Stimulated activated CD8-positive, alpha-beta memory T cell treated with anti-CD3 and anti-CD28 coated beads, Interleukin-4, amount 100 ng/mL, for 1 hour (primary cell): ENCODE measurements at places on chromosomes 6 and 20.

- DNase-seq, result no peak
These were observed 915 bp downstream of the TMEM63B start for GRCh38 chr6:44128020-44128917.

DNA sequence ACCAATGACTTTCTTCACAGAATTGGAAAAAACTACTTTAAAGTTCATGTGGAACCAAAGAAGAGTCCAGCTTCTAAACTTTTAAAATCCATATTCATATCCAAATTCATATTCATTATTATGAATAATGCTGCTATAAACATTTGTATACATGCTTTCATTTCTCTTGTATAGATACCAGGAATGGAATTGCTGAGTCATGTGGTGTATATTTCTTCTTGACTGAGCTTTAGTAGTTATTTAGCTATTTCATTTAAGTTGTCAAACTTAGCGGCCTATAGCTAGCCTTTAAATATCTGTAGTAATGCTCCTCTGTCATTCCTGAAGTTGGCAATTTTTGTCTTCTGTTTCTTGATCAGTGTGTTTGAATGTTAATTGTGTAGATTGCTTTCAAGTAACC lies 19.8 kb upstream of the SMIM28 start:
- DNase-seq, result no peak

DNA sequence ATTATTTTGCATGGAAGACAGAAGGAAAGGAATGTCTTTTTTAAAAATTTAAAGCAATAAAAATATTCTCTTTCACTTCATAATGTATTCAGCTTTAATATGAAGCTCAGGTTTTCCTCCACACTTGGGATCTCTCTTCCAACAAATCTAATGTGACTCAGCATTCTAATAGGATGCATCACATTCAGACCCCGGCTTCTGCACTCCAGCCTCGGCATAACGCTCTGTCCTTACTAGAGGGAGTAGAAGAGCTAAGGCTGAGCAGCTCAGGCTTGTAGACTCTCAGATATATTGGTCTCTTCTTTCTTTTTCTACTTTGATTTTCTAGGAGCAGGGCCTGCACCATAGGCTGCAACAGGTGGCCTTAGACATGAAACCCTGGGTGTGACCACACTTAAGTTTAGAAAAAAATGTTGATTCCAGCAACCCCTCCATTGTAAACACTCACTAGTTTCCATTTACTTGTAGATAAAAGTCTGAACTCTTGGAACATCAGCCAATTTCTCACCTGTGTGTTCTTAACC lies 161.7 kb downstream of the PAK5 start:
- no peak for DNase-seq

DNA sequence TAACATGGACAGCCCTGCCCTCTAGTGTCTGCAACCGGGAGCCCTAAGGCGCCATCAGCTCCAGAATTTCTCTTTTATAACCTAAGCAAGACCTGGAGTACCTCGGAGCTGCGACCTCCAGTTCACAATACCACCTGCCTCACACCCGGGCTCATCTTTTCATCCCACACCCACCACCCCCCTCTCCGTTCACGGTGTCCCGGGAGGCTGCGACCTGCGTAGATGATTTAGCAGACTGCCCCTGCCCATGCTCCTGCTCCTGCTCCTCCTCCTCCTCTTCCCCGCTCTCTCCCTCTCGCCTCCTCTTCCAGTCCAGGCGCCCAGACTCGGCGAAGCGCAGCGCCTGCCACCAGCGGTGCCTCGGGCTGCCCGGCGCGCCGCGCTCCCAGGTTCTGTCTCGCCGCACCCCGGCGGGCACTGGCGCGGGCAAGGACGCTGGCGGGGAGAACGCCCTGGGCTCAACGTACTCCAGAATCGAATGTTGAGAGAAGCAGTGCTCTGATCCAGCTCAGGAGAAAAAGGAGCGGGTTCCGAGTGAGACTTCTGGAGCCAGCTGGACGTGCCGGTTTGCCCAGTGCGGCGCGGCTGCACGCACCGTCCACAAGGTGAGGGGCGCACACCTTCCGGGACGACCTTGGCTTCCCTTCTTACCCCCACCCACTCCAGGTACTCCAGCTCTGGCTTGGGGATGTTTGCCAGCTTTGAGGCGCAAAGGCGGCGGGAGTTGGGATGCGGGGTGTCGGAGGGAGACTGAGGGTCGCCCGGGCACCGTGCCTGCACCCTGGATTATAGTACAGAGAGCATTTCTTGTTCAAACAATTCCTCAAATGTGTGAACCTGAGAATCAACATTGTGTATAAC lies at the start of gene HTR1E:
Gene HTR1E, plus strand, starts transcription at position 310 of the 861 bp plus-strand sequence. CDS start 77,807 bp downstream, outside the sequence.
- no peak for DNase-seq

GRCh38 chr6:2695454-2696095 lies 55.1 kb downstream of the MYLK4 start:
- DNase-seq, result no peak

DNA sequence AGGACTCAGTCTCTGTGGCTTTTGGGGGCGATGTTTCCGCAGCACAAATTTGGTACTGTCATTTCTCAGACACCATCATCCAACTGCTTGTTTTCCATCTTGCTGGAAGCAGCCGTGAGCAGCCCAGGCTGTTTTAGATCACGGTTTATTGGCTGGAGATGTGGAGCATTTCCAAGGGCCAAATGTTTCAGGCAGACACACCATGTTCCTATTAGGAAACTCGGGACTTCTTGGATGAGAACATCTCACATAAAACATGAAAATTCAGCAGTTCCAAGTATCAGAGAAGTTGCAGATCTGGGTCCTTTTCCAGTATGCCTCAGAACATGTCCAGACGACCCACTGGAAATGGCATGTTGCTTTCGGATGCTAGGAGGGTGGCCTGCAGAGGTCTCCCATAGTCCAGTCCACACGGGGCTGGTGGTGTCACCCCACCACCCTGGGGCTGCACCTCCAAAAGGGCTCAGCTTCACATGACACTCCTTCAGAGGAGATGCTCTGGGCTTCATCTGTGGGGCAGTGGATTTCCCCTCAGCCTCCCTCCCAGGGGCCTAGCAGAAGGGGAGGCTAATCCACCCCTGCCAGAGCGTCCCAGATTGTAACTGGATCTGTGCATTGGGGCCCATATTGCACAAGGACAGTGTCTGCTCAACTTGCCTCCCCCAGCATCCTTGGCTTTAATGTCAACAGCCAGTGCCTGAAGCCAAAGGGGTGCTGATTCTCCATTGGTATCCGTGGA lies 176.3 kb downstream of the SCP2D1 start:
- DNase-seq, result no peak

- DNase-seq, result no peak
These were observed 199.0 kb upstream of the KCNG1 start for GRCh38 chr20:51221791-51222408.

- no peak for DNase-seq
These were observed 251.5 kb downstream of the SOX4 start for GRCh38 chr6:21845018-21845417.

DNA sequence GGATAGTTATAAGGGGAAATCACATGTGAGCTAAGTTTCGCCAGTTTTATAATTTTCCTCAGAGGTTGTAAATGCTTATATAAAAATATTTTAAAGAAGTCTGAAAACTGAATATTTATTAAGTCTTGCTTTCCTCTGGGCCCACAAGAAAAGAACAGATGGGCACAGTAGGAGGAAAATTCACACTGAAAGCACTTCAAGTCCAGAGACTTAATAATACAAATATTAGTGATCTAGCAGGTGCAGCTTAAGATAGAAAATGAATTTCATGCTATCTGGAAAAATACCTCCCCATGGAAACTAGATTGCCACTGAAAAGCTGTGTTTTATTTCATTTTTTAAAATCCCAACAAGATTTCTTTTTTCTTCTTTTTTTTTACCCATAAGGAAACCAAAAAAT lies 47.2 kb downstream of the ORC3 start:
- no peak for DNase-seq

GRCh38 chr6:146286961-146287360 lies 256.7 kb upstream of the RAB32 start:
- DNase-seq, result no peak

DNA sequence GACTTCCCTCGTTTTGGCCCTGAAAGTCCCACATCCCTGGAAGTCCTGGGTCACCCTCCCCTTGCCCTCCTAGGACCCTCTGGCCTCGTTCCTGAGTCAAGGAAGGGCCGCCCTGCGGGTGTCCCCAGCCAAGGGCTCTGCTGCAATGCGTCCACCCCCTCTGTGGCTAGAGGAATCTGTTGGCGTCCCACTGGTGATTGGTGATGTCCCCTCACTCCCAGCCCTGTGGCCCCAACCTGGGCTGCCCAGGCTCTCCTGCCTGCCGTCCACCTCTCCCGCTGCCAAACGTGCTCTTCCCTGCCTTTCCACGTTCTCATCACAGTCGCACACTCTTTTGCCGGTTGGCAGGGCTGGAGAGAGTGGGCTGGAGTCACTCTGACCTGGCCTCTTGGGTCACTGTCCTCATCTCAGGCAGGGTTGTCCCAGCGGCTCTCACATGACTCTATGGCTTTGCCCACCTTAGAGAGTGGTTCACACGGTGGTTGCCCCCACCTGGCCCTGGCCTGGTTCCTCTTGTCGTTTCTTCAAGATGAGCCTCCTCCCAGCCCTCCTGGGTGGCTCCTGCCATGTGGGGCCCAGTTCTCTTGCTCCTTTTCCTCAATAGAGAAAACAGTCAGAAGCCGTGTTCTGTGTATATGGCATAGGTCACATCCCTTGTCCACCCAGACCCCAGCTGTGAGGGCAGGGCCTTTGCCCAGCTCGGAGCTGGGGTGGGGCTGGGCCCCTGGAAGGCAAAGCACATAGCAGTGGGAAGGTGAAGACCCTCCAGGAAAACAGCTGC lies 100.9 kb downstream of the TMEM242 start:
- DNase-seq, result no peak
